ENCODE measurements at places on chromosomes 3 and 15. TPM values are rescaled to one million over a fixed set of nuclear protein-coding genes. Genes with fewer than 3 reads are reported as not detected.

DNA sequence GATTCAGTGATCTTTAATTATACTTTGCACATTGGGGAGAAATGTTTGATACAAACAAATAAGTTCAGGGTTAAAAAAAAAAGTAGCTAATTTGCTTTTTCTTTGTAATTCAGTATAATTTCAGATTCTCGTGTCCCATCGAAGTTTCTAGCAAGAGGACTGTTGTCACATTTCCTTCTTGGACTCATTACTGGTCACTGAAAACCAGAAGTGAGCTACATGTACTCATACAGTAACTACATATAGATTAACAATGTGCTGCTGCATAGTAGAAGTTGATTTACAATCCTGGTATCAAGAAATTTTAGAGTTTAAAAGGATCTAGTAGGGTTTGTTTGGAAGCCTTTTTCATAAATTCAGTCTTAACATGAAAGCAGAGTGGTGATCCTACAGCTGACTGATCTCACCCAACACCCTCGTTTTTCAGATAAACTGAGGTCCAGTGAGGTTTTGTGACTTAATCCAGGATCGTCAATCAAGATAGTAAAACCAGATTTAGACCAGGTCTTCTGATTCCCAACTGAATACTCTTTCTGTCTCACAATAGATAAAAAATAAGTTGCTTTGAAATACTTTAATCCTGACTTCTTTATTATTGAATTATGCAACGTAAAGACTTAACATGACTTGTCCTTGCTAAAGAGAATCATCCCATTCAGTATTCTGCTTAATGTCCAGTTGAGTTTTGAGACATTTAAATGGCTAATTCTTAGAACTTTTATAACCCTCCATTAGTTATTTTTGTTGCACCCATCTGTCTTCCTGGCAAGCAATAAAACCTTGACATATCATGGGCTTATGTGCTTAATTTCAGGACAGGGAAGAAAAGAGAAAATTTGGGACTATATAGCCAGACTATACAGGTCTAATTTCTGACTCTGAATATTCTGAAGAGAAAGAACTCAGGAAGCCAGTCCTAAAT lies 2.8 kb downstream of the SEC62 start:
- H3K36me3 ChIP-seq = no peaks in the 10 kb centered on the region
- no peak for DNase-seq
- no peak overlapping the region for H3K27ac ChIP-seq
- H3K27me3 ChIP-seq = no peaks in the 10 kb centered on the region

DNA sequence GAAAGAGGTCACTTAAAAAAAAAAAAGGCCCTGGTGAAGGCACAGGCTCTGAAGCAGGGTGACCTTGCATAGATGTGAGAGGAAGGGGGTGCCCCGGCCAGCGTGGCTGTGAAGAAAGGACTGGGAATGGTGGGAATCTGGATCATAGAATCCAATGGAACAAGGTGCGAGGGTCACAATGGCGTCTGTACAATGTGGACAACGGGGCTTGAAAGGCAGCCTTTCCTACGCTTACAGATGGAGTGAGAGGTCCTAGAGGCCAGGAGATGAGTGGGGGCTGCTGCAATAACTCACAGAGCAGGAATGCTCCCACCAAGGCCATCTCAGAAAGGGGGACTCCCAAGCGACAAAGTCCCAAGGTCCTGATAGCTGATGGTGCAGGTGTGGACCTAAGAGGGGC lies 162.2 kb downstream of the ATP10A start:
- no peak overlapping the region for H3K4me3 ChIP-seq
- no peaks in the 10 kb centered on the region for H3K4me1 ChIP-seq
- H3K27ac ChIP-seq = no peak overlapping the region

GRCh38 chr15:42820811-42821210 lies 83.9 kb upstream of the CDAN1 start:
- DNase-seq = no peak
- H3K36me3 ChIP-seq = no peaks in the 10 kb centered on the region
- H3K4me3 ChIP-seq = no peak overlapping the region
- H3K27me3 ChIP-seq = no peaks in the 10 kb centered on the region

- no peak overlapping the region for H3K4me3 ChIP-seq
- no peak for DNase-seq
- no peaks in the 10 kb centered on the region for H3K4me1 ChIP-seq
- no peaks in the 10 kb centered on the region for H3K27me3 ChIP-seq
- H3K36me3 ChIP-seq = peaks cover 4% of the 10 kb centered on the region
Measured at GRCh38 chr3:119911748-119912147, 129.8 kb downstream of the NR1I2 start.

DNA sequence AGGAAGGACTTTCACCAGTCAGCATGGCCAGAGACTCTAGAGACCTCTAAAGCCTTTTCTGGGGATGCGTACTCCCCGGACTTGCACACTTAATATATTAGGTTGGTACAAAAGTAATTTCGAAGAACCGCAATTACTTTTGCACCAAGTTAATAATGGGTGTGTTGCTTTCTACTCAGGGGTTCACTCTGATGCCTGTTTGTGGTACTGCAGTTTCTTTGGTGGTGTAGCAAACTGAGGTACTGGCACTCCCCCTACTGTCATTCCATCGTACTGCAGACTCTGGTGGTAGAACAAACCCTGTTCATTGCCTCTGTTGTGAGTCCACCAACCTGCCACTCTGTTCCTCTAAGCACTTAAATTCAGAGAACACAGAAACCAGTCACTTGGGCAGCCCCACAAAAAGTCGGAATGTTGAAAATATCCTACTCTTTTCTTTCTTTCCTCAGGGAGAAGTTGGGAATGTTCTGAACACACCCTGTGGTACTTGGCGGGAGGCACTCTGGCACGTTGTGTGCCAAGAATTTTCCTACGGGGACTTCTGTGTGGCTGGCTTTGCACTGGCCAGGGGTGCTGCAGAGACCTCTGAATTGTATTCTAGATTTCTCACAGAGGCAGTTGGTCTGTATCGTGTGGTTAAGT lies 46.3 kb downstream of the GABRG3 start:
- no peaks in the 10 kb centered on the region for H3K27me3 ChIP-seq
- peak; percentile 65 for DNase-seq
- no peaks in the 10 kb centered on the region for H3K4me1 ChIP-seq
- H3K27ac ChIP-seq = no peak overlapping the region
- no peaks in the 10 kb centered on the region for H3K36me3 ChIP-seq

DNA sequence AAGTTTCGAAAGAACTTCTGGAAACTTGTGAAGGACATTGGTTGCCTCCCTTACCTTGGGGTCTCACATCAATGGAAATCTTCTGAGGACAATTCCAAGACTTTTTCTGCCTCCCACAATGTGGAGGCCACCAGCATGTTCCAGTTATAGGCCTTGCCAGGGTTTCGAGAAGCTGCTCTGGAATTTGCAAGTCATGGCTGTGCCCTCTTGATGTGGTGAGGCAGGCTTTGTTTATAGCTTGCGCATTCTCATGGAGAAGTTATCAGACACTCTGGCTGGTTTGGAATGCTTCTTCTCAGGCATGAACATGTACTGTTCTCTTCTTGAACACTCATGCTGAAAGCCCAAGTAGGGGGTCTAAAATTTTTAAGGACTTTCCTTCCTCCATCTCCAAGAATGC lies 4.1 kb downstream of the CXCR6 start:
- H3K27me3 ChIP-seq = no peaks in the 10 kb centered on the region
- no peak overlapping the region for H3K27ac ChIP-seq
- no peaks in the 10 kb centered on the region for H3K4me1 ChIP-seq
- H3K36me3 ChIP-seq = peaks cover 12% of the 10 kb centered on the region

- no peaks in the 10 kb centered on the region for H3K36me3 ChIP-seq
- DNase-seq = no peak
- H3K4me1 ChIP-seq = no peaks in the 10 kb centered on the region
Measured at GRCh38 chr3:134775831-134776230, 19.2 kb upstream of the EPHB1 start.

- H3K36me3 ChIP-seq = peaks cover 2% of the 10 kb centered on the region
- no peaks in the 10 kb centered on the region for H3K4me1 ChIP-seq
- H3K27me3 ChIP-seq = no peaks in the 10 kb centered on the region
- H3K4me3 ChIP-seq = no peak overlapping the region
Measured at GRCh38 chr3:136532766-136533165, 219.4 kb downstream of the STAG1 start.

DNA sequence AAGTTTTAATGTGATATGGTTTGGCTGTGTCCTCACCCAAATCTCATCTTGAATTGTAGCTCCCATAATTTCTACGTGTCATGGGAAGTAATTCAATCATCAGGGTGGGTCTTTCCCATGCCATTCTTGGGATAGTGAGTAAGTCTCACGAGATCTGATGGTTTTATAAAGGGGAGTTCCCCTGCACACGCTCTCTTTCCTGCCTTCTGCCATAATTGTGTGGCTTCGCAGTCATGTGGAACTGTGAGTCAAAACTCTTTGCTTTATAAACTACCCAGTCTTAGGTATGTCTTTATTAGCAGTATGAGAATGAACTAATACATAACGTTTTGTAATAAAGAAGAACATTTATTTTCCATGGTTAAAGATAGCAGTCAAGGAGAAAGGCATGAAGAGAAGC lies 39.2 kb upstream of the GOLIM4 start:
- H3K4me3 ChIP-seq = no peak overlapping the region
- H3K4me1 ChIP-seq = no peaks in the 10 kb centered on the region
- H3K27ac ChIP-seq = no peak overlapping the region
- no peak for DNase-seq

DNA sequence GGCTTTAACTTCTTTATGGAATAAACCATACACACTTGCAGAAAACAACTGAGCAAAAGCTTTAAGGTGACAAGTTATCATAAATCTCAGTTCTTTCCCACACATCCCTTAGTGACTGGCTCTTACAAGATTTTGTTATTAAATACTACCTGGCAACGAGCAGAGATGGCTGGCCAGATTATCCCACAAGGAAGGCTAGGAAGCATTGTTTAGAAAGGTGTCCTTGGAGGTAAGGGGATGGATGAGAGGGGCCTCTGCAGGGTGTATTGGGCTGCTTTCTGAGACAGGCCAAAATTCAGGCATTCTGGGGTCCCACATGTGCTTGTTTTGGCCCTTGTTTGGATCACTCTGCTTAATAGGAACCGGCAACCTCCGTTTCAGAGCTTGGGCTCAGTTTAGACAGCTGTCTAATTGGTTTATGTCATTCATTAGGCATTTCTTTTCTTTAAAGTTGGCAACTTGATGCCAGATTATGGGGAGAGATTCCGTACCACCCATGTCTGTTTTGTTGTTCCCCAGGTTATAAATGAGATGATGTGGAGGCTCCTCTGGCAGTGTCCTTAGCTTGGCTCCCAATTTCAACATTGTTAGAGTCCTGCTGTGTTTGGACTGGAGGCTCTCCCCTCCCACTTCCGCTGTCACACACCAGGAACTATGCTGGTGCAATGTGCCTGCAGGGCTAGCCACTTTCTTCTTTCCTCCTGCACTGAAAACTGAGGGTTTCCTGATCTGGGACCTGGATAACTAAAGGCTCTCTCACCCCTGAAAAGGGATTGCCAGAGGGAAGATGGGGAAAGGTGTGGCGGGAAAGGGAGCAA lies 121.1 kb downstream of the TPRG1 start:
- no peak overlapping the region for H3K27ac ChIP-seq
- H3K4me1 ChIP-seq = peaks cover 3% of the 10 kb centered on the region
- H3K4me3 ChIP-seq = no peak overlapping the region
- no peaks in the 10 kb centered on the region for H3K27me3 ChIP-seq
- H3K36me3 ChIP-seq = no peaks in the 10 kb centered on the region

DNA sequence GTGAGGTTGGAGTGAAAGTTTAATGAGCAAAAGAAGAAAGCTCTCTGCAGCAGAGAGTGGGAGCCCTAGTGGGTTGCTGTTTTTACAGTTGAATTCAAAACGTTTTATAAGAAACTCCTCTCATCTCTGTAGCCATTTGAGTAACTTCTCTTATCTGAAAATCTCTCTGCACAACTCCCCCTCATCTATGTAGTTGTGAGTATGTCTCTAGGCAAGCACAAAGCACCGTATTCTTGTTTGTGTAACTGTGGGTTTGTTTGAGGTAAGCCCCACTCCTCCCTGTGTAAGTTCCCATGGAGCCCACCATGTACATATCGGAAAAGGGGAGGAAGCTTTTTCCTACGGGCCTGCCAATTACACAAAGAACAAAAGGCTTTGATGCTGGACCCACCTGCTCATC lies 56.5 kb upstream of the GOLGA6L2 start:
- no peak overlapping the region for H3K4me3 ChIP-seq
- H3K36me3 ChIP-seq = no peaks in the 10 kb centered on the region
- DNase-seq = no peak
- no peaks in the 10 kb centered on the region for H3K4me1 ChIP-seq
- H3K27me3 ChIP-seq = no peaks in the 10 kb centered on the region

DNA sequence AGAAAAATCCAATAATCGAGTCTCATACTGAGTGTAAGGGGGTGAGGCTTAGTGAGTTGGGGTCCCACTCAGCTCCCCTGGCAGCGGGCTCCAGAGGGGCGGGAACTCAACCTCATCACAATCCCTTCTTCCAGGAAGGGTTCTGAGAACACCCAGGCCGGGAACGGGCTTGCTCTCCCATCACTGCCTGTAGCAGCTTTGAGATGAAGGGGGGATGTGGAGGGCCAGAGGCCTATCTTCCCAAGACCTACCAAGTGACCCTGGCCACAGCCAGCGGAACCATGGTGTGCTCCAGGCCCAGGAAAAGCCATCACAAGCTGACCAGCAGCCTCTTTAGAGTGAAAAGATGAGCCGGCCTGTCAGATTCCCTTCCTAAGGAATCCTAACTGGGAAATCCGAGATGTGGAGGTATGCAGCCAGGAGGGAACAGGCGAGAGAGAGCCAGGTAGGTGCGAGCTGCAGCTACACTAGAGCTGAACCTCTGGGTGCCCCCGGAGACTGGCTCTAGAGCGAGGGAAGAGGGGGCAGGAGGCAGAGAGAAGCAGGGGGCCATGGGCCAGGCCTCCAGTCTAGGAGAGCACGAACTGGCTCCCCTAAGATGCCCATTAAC lies 18.5 kb downstream of the GRAMD2A start:
- H3K4me3 ChIP-seq = no peak overlapping the region
- no peaks in the 10 kb centered on the region for H3K36me3 ChIP-seq
- peaks cover 5% of the 10 kb centered on the region for H3K4me1 ChIP-seq
- no peak for DNase-seq

DNA sequence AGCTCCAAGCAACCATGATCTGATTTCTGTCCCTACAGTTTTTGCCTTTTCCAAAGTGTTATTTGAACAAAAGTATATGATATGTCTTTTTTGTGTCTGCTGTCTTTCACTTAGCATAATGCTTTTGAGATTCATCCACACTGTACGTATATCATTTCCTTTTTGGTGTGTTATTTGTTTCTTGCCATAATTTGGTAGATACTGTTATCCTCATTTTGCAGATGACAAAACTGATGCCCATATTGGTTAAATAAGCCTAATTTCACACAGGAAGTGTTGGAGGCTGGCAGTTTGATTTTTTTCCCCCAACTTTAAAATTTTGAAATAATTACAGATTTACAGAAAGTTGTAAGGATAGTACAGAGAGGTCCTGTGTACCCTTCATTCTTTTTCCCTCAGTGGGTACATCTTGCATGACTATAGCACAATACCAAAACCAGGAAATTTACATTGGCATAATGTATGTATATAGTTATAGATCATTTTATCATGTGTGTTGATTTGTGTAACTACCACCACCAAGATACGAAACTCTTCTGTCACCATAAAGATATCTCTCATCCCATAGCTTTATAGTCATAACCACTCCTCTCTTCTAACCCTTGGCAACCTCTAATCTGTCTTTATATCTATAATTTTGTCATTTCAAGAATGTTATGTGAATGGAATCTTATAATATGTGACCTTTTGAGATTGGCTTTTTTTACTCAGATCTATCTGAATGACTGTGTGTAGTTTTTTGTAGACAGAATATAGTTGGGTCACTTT lies 55.6 kb downstream of the RASA2 start:
- H3K27ac ChIP-seq = no peak overlapping the region
- H3K4me3 ChIP-seq = no peak overlapping the region
- H3K27me3 ChIP-seq = no peaks in the 10 kb centered on the region
- DNase-seq = no peak

Gene MYZAP
- 12.8 TPM for polyA plus RNA-seq

Gene TUSC7
- polyA plus RNA-seq = not detected

Gene THBS1
- 3.5 TPM for polyA plus RNA-seq

Gene NEK10
- 0.79 TPM for polyA plus RNA-seq

Gene CTXN2
- polyA plus RNA-seq = 0.46 TPM

Gene ZNF860
- polyA plus RNA-seq = 0.31 TPM
